Gastrocnemius medialis (tissue), 4 donors: ENCODE measurements at places on chromosomes 6 and 20.
A peak's percentile ranks its signal among the peaks of the same experiment; 100 is the strongest.

GRCh38 chr6:142757852-142758628 is 186.9 kb downstream of the HIVEP2 start:
- DNase-seq = no peak

DNA sequence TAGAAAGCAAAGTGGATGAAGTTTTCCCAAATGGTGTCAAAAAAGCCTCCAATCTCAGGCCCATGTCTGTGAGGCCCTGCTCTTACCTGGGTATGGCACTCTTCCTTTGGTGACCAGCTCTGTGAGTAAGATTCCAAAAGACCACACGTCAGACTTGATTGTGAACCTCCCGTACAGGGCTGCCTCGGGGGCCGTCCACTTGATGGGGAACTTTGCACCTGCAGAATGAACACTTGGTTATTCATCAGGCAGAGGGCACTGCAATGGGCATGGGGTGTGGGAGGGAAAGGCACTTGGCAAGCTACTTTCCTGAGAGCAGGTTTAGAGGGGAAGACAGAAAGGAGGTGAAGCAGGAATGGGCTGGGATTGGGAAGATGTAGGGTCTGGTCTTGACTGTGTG is 68.7 kb upstream of the TRAF3IP2 start:
- no peak for DNase-seq

GRCh38 chr20:63003546-63003945 is 3.2 kb downstream of the BHLHE23 start:
- DNase-seq = no peak

GRCh38 chr6:116008470-116009243 is 52.0 kb downstream of the FRK start:
- DNase-seq = no peak

DNA sequence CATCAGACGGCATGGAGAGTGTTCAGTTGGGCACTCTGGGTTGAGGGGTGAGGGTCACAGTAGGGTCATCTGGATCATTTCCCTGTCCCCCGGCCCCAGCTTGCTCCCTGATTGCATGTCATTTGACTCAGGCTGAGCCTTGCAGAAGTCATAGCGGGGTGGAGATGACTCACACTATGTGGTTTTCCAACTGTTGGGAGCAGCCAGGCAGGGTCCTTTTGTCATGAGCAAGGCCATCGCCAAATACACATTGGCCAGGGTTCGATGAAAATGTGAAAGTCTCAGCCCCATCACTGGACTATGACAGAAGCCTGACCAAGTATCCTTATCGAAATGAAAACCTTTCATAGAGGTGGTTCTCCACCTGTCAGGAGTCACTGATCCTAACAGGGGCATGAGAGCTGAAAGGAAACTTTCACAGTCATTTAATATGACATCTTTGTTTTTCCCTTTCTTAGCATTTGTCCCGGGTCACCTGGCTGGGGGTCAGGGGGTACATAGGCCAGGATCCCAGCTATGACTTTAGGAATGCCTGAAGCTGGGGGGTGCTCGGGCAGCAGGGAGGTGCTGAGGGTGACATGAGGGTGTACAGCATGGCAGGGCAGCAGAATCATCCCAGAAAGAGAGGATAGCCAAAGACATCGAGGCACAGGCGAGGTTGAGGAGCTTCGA is 70.2 kb upstream of the CD93 start:
- DNase-seq = peak; percentile 64

GRCh38 chr6:141347086-141347485 is 785.6 kb upstream of the GJE1 start:
- no peak for DNase-seq

DNA sequence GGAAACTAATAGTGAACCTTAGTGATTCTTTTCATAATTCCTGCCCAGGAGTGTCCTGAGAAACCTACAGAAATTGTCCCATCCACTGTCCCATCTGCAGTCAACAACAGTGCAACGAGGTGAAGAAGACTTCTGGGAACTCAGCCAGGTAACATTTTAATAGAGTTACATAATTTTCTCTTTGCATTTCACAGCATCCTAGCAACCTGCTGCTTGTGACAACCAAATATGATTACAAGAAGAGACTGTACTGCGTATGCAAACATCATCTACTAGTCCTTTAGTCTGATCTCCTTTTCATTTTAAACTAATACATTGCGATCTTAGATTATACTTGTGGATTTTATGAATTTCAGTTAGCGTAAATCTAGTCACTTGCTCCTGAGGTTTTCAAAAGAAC is 951.6 kb downstream of the TFAP2A start:
- DNase-seq = no peak

GRCh38 chr6:2102316-2102883 is 143.0 kb downstream of the GMDS start:
- DNase-seq = no peak

DNA sequence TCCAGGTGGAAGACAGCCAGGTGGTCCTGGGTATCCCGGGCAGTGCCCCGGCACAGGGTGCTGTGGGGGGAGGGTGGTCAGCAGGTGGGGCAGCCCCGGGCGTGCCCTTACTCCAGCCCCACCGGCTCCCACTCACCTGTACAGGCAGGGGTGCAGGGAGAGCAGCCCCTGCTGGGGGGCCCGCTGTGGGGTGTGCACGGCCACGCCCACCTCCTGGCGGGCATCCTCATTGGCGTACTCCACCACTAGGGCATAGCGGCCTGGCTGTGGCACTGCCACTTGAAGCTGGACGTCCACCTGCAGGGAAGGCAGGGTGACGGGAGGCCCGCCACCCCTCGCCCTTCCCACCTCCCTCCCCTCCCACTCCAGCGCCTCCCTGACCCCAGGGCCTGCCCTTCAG is 29.6 kb downstream of the ADRM1 start:
- DNase-seq = no peak
